AG10803 (cell line): ENCODE measurements at places on chromosomes 6 and 20.

GRCh38 chr6:8420031-8420588 is 15.2 kb downstream of the SLC35B3 start:
- no peak for DNase-seq

- no peak for DNase-seq
These were observed 50.5 kb upstream of the ECI2 start for GRCh38 chr6:4185846-4186245.

DNA sequence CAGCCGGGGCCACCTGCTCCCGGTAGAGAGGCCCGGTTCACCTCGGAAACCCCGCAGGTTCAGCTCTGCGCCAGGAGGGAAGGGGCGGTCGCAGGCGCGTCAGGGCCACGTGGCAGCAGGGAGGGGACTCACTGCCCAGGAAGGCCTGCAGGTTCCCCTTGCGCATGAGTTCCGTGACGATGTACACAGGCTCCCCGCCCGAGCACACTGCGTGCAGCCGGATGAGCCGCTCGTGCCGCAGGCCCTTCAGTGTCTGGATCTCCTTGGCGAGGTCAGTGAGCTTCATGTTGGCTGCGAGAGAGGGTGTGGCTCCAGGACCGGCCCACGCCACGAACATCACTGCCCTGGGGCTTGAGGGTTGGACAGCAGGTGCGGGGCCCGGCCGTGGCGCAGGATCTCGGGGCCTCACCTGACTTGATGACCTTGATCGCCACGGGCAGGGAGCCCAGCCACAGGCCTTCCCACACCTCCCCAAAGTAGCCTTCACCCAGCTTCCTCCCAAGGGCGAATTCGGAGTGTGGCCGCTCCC is 4.9 kb upstream of the PTK6 start:
- DNase-seq, result no peak

DNA sequence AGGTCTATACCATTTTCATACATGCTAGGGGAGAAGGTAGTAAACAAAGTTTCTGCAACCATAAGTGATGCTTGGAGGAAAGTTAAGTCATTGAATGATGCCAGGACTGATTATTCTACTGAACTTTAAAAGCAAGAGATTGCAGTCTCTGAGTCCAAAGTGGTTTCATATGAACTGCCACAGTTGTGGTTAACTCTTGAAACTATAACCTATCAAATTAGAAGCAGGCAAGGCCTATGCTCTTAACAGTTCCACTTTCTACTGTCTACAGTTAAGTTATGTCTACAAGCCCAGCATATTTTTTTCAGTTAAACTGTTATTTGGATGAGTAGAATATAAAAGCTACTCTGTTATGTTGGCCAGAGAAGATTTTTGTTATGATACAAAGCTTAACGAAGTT is 326.5 kb upstream of the RUNX2 start:
- peak; percentile 8 for DNase-seq

- DNase-seq, result no peak
These were observed 398.3 kb upstream of the ARID1B start for GRCh38 chr6:156378853-156379252.

DNA sequence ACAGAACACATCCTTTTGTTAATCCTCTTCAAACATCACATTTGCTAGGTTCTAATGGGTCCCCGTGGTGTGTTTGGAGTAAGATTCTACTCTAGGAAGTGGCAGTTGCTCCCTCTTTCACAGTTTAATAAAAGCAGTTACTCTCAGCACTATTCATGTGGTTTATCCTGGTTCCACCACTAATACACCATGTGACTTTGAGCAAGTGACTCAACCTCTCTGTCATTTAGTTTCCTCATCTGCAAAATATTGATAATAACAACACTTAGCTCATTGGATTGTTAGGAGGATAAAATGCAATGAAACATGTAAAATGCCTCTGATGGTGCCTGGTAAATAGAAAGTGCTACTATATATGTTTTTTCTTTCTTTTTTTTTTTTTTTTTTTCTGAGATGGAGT is 488.0 kb upstream of the NOX3 start:
- no peak for DNase-seq

DNA sequence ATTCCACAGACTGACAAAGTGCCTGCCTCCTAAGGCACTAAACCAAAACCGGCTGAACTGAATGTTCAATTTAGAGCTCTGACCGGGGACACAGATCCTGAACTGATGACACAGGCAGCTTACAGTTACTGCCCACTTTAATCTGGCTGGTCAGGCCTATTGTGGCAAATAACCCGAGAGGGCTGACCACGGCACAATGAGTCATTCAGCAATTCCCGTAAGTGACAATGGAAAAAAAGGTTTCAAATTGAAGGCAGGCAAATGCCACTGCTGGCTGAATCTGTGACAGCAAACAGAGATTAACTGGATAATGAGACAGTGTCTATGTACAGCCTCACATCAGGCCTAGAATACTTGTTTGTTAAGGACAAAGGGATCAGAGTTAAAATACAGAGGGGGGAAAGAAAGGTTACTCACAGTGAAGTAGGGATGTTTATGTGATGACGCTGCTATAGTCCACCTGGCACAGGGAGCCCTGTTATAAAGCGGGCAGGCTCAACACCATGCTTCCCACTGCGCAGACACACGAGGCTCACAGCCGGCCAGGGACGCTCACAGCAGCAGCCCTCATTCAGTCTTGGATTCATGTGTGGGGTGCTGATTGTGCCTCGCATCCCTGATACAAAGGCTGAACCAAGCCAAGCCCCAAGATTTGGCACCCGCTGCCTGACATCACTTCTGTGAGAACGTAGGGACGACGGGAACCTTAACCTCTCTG is 54.4 kb downstream of the RTN4IP1 start:
- peak; percentile 78 for DNase-seq

DNA sequence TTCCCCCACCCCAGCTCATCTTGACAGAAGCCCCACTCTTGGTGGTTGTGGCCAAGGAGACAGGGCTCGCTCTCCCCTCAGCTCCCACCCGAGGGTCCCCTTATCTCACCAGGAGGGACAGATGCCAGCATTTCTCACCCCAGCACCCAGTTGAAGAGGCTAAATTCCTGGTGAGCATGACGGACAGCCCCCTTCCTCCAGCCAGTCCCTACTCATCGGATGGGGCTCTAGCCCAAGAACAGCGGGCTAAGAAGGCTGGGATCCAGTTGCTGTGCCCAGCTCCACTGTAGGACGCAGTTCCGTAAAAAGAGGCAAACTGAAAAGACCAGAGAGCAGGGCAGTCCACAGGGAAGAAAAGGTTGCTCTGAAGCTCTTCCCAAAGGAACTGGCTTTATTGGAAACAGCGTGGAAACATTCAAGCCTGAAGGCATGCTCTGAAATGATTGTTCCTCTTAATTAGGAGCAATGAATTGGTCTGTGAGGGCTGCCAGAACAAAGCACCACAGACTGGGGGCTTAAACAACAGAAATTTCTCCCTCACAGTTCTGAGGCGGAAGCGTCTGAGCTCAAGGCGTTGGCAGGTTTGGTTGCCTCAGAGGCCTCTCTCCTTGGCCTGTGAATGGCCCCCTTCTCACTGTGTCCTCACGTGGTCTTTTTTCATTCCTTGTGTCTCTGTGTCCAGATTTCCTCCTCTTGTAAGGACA is 17.9 kb upstream of the KIF25 start:
- no peak for DNase-seq

DNA sequence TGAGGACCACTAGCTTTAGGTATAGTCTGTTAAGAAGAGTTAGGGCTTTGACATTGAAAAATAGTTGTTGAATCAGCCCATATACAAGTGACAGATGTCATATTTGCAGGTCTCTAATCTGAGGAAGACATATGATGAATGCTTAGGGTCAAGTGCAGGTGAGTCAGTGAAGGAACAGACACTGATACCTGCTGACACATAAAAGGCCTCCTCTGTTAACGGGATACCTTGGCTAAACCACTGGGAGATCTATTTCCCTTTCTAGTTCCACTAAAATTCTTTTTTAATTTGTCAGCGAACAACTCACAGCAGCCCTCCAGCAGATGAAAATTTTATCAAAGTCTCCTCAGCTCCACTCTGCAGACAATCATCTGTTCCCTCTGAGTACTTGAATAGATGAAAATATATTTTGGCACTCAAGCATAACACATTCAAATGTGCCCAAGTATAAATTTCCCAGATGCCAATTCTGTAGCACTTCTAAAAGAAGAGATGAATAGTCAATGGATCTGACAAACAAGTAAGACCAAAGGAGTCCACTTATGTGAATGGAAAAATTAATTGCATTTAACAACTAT is 154.0 kb downstream of the KIF16B start:
- DNase-seq, result no peak

DNA sequence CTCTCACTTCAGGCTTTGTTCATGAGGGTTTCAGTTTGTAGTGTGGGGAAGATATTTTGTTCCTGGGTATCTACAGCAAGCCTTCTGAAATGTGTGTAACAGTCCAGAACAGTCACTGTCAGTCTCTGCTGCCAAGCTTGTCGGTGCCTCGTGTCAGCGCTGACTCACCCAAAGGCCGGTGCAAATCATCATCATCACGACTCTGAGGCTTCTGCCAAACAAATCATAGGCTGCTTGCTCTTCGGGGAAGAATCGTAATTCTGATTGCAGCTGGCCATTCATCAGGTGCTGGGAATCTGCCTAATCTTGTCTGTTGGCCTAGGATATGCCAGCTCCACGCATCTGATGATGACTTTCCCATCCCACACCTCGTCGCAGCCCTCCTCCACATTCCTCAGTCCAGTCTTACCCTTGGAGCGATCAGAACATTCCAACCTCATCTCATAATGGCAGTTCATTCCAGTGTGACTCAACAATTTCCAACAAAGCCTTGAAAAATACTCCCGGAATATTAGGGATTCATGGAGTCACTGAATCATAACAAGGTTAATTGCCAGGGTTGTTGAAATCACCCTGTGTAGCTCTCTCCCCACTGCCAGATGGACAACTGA is 40.9 kb downstream of the ALDH8A1 start:
- peak; percentile 100 for DNase-seq

- DNase-seq, result peak; percentile 98
These were observed 45.3 kb upstream of the FAM50B start for GRCh38 chr6:3803627-3804468.

GRCh38 chr6:17271628-17272027 is 9.5 kb upstream of the RBM24 start:
- no peak for DNase-seq

DNA sequence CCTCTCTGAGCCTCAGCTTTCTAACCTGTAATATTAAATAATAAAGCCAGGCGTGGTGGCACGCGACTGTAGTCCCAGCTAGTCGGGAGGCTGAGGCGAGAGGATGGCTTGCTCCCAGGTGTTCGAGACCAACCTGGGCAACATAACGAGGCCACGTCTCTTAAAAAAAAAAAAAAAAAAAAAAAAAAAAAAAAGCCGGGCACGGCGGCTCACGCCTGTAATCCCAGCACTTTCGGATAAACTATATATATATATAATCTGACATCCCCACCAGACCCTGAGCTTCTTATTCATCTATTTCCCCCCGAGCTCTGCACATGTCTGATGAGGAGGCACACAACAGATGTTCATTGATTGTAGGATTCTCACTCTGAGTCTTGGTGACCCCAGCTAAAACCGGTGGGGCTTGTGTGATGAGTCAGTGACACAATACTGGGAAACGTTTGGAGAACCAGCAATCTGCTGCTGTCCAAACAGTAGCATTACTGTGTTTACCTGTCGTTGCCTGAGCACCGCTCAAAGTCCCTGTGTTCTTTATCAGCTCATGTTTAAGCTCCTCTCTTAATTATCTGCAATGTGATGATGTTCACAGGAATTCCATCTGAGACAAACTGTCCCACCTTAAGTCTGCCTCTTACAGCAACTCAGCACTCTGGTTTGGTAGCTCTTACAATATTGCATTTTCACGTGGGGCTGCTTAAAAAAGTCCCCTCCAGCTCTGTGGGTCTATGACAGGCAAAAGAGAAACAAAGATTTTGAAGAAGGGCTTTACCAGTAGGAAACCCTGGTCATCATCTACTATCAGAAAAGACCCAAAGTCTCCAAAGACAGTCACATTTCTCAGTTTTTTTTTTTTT is 1.0 kb upstream of the SPATA2 start:
- DNase-seq, result peak; percentile 25

DNA sequence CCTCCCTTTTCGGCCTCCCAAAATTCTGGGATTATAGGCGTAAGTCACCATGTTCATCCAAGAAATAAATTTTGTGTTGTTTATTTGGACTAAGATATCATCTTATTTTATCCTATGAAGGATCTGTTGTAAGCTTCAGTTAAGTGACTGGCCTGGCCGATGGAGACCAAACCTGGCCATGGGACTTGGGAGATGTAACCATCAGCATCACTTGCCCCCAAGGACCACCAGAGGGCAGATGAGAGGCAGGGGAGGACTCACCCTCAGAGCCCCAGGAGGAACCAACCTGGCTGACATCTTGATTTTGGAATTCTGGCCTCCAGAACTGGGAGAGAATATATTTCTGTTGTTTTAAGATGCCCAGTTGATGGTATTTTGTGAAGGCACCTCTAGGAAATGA is 266.7 kb downstream of the CDH26 start:
- DNase-seq, result peak; percentile 13

GRCh38 chr20:258963-259362 is 1.4 kb downstream of the DEFB132 start:
- peak; percentile 21 for DNase-seq

GRCh38 chr6:128235556-128235955 is 284.8 kb downstream of the PTPRK start:
- DNase-seq, result no peak

DNA sequence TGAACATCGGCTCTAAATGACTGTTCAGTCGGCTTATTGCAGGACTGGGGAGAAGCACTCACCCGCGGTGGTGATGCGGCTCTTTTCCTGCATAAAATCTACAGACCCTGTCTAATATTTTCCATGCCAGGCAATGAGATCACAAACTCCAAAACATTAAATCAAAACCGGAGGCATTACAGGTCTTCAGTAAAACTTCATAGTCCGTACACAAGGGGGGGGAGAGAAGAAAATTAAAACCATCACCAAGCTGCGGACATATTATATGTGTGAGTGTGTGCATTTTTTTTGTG is 6.3 kb upstream of the PAX1 start:
- DNase-seq, result no peak

- peak; percentile 40 for DNase-seq
These were observed 174.0 kb downstream of the GJA10 start for GRCh38 chr6:90068264-90068663.

GRCh38 chr6:52657870-52658269 is 13.0 kb upstream of the TMEM14A start:
- DNase-seq, result no peak

DNA sequence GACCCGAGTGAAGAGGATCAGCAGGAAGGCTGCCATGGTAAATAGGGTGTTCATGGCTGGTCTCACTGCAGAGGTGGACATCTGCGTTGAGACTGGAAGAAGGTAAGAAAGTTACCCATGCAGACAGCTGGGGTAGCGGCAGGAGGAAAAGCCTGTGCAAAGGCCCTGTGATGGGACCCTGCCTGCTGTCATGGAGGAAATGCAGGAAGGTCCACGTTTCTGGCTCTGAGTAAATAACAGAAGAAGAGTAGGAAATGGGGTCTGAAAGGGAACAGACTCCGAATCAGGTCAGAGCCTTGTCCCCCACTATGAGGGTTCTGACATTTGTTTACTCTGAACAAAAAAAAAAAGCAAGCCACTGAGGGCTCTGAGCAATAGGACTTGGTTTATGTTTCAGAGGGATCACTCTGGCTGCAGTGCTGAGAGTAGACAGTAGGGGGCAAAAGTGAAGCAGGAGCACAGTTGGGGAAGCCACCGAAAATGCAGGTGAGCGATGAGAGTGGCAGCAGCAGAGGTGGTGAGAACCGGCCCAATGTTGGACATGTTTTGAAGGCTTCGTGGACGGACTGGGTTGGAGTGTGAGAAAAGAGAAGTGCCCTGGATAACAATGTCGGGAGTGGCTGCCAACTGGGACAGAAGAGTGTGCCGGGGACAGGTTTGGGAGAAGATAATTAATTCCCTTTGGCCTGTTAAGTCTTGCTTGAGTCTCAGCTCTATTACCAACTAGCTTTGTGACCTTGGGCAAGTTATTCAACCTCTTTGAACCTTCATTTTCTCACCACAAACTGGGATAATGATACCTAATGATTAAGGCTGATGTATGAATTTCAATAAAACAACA is 57.9 kb upstream of the MAP7 start:
- peak; percentile 43 for DNase-seq
